ENCODE measurements at places on chromosomes 1 and 21.
A peak's percentile ranks its signal among the peaks of the same experiment; 100 is the strongest.

GRCh38 chr1:176989023-176989422, 175.5 kb downstream of the ASTN1 start:
- DNase-seq: no peak

DNA sequence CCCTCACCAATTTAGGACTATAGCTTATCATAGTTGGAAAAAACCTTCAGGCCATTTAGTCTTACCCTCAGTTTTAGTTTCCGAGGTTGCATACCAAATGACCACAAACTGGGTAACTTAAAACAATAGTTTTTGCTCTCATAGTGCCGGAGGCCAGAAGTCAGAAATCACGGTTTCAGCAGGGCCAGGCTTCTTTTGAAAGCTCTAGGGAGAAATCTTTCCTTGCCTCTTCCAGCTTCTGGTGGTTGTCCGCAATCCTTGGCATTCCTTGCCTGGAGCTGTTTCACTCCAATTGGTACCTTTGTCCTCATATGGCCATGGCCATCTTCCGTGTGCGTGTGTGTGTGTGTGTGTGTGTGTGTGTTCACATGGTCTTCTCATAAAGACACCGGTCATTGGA, 12.4 kb upstream of the PLXNA2 start:
- DNase-seq: peak; percentile 59

DNA sequence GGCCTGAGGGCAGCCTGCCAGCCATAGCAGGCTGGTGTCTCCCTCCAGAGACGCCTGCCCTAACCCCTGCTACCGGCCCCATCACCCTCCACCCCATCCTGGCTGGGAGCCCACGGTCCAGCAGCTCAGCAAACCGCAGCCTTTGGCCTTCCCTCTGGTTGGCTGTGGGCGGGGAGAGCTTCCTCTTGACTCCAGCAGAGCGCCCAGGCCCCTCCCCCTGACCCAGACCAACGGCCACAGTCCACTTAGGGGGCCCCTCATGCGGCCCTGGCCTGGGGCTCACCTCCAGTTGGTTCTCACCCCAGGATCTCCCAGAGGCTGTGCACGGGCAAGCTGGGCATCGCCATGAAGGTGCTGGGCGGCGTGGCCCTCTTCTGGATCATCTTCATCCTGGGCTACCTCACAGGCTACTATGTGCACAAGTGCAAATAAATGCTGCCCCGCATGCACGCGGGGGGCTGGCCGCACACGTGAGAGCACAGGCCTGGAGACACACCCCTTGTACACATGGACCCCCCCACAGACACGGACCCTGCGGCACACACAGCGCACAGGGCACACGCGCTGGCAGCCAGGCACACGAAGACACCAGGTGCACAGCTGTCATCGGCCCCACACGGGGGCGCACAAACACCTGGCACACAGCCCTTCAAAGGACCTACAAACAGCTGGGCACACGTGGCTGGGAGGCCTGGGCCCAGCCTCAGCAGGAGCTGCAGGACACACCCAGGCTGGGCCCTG, 3.1 kb downstream of the SMIM1 start:
- peak; percentile 52 for DNase-seq

DNA sequence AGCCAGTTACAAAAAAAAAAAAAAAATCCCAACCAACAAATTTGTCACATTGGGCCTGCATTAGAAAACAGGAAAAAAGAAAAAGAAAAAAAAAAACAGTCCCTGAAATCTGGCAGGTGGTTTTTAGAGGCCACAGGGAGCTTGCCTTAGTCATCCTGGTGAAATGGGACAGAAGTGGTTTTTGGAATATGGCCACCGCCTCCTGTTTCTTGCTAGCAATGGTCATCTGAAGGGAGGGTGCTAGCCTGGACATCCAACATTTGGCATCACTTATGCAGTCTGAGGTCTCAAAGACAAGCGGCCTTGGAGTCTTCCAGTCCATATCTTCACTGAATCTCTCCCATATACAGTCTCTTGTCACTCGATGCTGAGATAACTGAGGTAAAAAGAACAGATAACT, 20.1 kb upstream of the NKAIN1 start:
- DNase-seq: no peak

GRCh38 chr1:156524481-156524869, 23.9 kb upstream of the MEF2D start:
- DNase-seq: no peak

DNA sequence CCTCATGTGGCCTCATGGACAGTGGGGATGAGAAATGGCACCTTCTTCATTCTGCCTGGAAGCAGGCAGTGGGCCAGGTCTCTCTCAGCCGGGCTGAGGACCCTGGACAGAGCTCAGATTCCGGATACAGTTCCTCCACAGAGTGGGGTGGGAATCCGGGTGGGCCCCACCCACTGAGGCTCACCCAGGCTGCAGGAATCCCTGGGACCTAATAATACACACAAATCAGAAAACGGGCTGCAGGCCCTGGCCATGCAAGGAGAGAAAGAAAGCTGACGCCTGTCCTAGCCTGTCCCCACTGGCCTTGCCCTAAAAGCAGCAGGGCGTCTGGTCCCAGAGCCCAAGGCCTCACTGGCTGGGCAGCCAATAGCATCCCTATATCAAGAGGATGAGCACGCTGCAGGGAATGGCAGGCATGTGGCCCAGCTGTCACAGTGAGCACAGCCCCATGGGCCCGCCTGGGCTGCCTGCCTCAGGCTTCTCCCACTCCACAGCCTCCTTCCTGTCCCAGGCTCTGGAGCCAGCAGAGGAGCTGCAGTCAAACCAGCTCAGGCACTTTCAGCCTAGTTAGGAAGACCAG, 25.3 kb downstream of the ACTA1 start:
- DNase-seq: peak; percentile 5
